Muscle of arm (tissue), 14 donors: ENCODE measurements at places on chromosomes 4 and X.
A peak's percentile ranks its signal among the peaks of the same experiment; 100 is the strongest.

GRCh38 chr4:85028910-85029309, 62.4 kb upstream of the WDFY3 start:
- no peak for DNase-seq

DNA sequence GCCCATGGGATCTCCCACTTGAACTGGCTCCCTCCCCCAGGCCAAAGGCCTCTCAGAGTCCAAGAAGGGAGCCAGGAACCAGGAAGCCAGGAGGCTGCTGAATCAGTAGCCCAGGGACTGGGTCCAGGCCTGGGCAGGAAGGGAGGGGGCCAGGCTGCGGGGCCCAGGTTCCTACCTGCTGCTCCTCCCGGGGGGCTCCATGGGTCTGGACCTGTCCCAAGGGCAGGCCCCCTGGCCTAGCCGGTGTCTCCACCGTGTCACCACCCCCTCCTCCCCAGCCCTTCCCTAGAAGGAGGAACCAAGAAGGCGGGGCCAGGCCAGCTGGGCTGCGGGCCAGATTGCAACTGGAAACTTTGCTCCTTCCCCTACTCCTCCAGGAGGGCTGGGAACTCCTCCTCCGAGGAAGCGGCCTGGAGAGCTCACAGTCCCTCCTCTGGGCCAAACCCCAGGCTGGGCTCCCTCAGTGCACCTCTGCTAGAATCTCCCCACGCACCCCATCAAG, at the start of gene IQSEC2:
TSS of gene IQSEC2 (minus strand) at position 264 of the 502 bp plus-strand sequence.
- DNase-seq: peak; percentile 92

DNA sequence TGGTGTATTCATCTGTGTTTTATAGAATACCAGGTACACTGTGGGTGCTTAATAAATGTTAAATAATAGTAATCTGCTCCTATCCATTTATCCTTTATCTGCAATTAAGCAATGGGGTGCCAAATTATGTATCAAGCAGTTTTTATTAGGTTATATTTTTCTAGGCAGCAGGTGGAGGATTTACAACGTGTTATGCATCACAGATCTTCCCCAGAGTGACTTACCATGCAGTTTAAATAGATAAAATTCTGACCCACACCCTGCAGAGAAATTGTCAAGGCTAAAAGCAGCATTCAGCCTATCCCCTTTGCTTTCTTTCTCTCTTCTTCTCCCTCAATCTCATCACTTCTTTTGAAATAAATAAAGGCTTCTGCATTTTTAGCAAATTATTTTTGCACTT, 306.4 kb downstream of the CXXC4 start:
- DNase-seq: no peak

DNA sequence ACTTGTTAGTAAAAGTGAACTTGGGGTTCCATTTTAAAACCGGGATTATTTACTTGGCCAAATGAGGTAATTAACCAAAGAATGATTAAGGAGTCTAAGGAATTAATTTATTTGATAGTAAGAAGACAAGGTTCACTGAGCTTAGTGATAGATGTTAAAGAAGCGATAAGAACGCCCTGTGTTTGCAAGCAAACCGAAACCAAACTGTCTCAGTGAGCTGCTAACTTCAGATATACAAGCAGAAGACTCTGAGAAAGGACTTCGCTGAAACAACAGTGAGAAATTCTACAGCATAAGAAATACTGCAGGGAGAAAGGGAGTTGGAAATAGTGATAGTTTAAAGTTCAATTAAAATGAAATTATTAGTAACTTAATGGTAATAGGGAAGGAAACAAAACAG, 37.6 kb upstream of the SHISA3 start:
- no peak for DNase-seq

DNA sequence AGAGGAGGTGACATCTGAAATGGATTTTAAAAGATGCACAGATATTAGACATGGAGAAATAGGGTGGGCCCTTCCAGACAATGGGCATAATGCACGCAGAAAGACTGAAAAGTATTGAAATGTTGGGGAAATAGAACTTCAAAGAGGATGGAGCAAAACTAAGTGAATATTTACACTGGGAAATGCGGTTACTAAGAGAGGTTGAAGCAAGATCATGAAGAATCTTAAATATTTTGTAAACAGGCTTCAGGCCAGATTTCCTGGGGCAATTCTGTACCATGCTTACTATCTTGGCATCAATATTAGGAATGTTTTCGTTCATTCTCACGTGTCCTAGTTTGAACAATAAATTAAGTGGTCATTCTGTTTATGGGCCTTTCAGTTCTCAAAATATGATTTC, 216.3 kb downstream of the ADAMTS3 start:
- DNase-seq: no peak

DNA sequence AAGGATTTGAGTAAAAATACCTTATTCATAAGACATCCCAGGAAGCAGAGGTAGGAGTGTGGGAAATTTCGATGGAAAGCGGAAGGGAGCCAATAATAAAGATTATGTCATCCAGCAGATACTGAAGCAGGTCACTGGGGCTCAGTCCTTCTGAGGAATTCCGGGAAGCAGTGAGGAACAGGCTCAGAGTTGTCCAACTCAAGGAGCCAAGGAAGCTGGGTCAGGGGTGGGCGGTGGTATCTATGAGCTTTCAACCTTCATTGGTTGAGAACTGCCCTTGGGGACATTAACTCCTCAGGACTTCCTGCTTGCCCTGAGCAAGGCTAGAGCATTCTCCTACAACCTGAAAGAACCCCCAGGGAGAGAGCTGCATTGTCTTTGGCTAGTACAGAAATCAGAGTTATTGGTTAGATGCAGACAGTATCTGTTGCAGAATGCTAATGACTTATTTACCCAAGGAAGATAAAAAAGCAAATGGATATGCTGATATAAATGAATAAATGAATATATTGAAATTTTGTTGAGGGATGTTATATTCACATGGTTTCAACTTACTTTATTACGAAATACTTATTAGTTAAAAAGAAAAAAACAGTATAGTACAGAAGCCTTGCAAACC, 68.2 kb downstream of the DMP1 start:
- peak; percentile 38 for DNase-seq

GRCh38 chrX:34879346-34879745, 63.2 kb upstream of the FAM47B start:
- no peak for DNase-seq

GRCh38 chr4:85701861-85702321, 226.9 kb downstream of the ARHGAP24 start:
- no peak for DNase-seq

DNA sequence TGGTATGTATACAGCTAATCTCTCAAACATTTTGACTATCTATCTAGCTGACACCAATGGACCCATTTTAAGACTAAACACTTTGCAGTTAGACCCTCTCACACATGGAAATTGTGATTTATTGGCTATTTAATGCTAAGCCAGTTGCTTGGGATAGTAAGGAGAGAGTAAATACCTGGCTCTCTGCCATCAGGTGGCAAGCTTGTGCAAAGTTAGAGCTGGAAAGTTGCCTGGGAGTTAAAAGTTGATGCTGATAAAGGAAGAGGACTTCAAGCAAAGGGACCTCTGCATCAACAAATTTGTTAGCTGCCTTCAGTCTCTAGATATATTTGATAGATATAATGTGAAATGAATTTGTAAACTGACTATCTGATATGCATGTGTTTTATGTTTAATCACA, 61.1 kb downstream of the PACRGL start:
- no peak for DNase-seq

GRCh38 chrX:93259029-93259428, 414.3 kb downstream of the NAP1L3 start:
- DNase-seq: no peak

- no peak for DNase-seq
Observed at GRCh38 chr4:8278009-8278395, 8.4 kb downstream of the HTRA3 start.

DNA sequence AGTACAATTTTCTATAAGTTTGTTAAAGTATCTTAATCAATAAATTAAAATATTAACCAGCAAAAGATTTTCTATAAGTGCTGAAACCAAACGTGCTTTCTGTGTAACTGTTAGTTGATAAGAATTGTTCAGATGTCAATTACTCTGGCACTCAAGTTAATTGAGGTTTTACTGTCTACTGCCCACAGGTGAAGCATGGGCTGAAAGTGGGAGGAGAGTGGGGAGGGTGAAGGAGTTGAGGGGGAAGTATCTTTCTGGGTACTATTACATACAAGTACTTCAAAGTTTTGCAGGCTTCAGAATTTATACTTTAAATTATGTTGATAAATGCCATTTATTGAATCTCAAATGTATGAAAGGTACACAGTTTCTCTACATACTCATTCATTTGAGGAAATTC, 19.1 kb upstream of the CXCL3 start:
- no peak for DNase-seq

- no peak for DNase-seq
Observed at GRCh38 chrX:78643096-78643495, 16.0 kb downstream of the RTL3 start.

GRCh38 chr4:174763454-174764104, 65.5 kb downstream of the GLRA3 start:
- DNase-seq: no peak

- peak; percentile 20 for DNase-seq
Observed at GRCh38 chrX:155086202-155086840, 15.0 kb downstream of the BRCC3 start.

DNA sequence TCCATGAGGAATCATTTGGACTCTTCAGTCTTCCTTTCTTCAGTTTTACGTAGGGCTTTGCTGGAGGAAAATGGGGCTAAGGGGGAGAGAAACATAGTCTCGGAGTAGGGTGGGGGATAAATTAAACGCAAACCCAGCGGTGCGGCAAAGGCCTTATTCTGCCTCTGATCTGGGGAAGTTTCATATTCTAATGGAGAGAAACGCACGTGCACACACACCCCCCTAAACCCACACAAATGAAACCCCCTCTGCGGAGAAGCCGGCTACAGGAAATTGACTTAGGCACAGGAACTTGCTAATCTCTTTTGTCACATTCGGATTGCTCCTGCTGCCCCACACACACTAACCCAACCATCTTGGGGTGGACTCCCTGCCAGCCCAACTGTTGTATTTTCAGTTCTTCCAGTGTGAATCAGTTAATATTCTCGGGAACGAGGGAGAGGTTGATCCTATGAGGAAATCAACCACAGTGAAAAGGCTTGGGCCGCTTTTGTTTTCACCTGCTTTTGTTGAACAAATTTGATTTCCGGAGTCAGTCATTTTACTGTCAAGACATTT, at the start of gene RHOH:
TSS of gene RHOH (plus strand) at position 308 of the 558 bp plus-strand sequence. CDS start 46,356 bp downstream, outside the sequence.
- DNase-seq: no peak

DNA sequence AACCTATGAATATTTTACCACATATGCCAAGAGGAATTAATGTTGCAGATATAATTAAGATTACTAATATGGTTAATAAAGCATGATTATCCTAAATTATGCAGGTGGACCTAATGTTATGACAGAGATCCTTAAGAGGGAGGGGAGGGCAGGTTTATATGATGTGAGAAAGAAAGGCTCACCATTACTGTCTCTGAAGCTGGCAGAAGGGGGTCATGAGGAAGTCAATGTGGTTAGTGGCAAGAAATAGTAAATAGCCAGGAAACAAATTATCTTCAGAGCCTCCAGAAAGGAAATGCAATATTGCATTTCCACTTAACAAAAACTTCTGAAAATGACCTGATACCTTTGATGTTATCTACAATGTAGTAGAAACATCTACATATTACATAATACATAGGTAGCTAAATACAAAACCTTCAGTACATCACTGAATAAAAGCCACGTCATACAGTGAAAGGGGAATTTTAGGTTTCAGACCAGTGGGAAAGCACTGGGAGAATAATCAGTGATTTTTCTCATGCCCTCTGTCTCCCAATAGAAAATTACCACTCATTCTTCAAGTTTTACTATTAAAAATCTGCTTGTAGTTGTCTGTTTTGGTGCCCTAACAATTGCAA, 609.2 kb downstream of the SPOCK3 start:
- DNase-seq: no peak

DNA sequence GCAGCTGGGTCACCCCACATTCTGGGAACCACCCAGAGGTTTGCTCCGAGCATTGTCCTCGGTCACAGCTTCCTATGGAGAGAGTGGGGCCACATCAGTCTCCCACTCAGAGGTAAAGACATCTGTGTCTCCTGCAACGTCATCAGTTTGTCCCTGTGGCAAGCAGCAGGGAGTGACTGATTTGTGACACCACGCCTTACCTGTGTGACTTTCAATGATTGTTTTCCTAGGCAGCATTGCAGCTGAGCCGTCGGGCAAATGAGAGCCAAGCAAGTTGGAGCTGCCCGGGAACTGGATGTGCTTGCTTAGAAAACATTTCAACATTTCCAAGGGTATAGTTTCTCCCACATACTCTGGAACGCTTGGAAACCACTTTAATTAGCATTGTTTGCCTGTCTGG, 29.7 kb upstream of the HELT start:
- DNase-seq: no peak

DNA sequence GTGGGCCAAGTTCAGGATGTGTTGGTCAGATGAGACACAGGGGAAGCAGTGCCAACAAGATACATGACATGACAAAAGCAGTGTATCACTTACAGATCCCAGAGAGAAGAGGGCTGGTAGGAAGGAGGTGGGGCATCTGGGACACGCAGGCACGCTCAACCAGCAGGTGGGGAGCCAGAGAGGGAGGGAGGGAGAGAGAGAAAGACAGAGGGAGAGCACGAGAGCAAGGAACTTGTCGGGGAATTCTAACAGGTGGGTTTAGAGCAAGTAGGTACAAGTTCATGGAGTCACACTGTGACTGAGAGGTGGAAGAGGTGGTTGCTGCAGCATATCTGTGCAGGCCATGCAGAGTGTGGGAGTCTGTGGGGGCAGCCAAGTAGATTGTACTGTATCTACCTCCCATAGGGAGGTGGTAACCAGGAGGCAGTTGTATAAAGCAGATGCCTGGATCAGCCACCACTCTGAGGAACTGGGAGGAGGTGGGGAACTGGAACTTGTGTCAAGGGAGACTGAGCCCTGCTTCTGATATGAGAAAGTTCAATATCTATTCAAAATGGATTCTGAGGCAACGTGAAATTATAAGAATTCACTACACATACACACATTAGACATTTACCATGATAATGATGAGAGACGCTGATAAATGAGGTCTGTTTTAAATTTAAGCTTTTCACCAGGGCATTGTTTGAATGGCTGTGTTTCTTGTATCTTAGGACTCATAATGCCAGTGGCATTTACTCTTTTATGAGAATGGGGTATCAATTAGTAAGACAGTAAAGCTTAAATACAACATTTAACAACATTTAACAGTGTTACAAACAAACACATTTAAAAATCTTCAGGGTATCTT, 43.7 kb downstream of the BBS12 start:
- no peak for DNase-seq

GRCh38 chrX:102846544-102847236, 90.4 kb upstream of the RAB40AL start:
- no peak for DNase-seq

DNA sequence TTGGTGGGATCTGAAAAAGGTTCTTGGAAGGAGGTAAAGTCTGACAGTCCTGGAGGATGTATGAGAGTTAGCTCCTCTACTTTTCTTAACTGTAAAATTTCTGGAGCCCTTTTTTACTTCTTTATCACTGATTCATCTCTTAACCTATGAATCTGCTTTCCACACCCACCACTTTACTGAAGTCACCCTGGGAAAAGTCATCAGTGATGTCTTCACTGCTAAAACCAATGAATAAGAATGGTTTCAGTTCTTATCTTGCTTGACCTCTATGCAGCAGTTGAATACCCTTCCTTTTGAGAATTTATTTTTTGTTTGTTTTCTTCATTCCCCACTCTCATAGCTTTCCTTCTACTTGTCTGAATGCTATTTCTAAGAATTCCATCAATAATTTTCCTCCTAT, 80.0 kb downstream of the AREG start:
- no peak for DNase-seq

- no peak for DNase-seq
Observed at GRCh38 chr4:1196421-1197183, 24.2 kb upstream of the SPON2 start.

GRCh38 chr4:111945014-111945413, 200.2 kb upstream of the FAM241A start:
- DNase-seq: no peak

- no peak for DNase-seq
Observed at GRCh38 chr4:78748381-78748780, 27.8 kb upstream of the BMP2K start.
